ENCODE measurements at places on chromosomes 6 and 20.
A peak's percentile ranks its signal among the peaks of the same experiment; 100 is the strongest.

- DNase-seq, result no peak
Observed at GRCh38 chr20:54200487-54201267, 7.2 kb upstream of the PFDN4 start.

GRCh38 chr6:37499433-37500293, at the start of gene CCDC167:
TSS of gene CCDC167 (minus strand) at chr6:37499893. CDS start at chr6:37499863, 30 bp downstream.
- DNase-seq, result peak; percentile 99

DNA sequence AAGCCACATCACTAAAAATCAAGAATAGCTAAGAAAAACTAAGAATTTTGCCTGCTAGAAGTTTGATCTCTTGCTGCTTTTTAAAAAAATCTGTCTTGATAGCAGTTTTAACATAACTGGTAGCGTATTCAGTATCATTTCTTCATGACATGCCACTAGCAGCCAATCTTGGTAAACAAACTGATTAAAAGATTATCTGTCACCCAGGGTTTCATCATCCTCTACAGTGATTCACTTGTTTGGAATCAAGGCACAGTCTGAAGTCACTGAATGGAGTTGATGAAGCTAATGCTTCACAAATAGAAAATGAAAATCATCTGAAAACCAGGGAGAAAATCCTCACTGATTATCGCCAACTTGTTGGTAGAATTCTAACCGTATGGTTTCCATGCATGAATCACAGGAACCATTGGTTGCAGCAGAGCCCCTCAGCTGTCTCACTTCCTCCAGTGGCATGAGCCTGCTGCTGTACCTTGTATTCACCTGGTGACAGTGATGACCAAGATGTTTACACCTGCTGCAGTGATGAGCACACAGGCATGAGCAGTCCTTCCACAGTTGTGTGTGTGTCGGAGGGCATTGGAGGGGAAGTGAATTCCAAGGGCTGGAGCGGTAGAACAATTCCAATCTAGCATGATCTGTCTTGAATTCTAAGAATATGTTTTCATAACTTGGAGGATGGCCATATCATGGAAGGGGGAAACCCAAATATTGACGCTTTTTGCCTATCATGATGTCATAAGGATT, 275.0 kb downstream of the KHDC1L start:
- DNase-seq, result no peak

DNA sequence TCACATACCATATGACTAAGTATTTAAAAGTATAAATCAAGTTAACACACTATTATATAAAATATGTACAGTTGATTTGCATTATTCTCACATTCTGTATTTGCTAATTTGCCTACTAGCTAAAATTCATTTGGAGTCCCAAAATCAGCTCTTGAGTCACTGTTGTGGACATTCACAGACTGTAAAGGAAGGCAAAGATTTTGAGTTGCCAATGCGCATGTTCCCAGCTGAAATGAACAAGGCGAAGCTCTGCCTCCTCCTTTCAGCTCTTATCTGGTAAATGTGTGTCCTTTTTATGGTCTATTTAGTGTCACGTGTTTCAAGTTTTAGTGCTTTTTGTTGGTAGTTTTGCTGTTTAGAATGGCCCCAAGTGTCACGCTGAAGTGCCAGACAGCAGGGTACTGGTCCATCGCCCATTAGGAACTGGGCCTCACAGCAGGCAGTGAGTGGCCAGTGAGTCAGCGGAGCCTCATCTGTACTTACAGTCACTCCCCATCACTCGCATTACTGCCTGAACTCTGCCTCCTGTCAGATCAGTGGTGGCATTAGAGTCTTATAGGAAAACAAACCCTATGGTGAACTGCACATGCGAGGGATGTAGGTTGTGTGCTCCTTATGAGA, 87.2 kb upstream of the ADTRP start:
- no peak for DNase-seq

- no peak for DNase-seq
Observed at GRCh38 chr20:25632940-25633790, 9.4 kb upstream of the NANP start.

DNA sequence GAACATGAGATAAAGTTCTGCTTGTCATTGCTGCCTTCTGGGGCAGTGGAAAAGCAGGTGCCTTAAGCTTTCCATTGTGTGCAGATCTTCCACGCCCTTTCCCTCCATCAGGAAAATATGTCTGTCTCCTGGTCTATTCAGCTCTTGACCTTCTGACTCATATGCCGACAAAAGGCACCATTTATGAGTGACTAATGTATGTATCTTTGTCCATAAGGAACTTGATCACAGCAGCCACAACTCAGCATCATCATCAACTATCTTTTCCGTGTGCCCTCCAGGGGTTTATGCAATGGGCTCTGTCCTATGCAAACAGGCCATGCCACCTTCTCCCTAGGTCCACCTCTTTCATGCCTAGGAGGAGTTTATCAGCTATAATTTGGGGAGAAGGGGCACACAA, 102.7 kb upstream of the QKI start:
- DNase-seq, result no peak

- no peak for DNase-seq
Observed at GRCh38 chr20:49569411-49570115, 1.6 kb upstream of the PTGIS start.

GRCh38 chr20:20391115-20391514, 23.2 kb downstream of the INSM1 start:
- no peak for DNase-seq

DNA sequence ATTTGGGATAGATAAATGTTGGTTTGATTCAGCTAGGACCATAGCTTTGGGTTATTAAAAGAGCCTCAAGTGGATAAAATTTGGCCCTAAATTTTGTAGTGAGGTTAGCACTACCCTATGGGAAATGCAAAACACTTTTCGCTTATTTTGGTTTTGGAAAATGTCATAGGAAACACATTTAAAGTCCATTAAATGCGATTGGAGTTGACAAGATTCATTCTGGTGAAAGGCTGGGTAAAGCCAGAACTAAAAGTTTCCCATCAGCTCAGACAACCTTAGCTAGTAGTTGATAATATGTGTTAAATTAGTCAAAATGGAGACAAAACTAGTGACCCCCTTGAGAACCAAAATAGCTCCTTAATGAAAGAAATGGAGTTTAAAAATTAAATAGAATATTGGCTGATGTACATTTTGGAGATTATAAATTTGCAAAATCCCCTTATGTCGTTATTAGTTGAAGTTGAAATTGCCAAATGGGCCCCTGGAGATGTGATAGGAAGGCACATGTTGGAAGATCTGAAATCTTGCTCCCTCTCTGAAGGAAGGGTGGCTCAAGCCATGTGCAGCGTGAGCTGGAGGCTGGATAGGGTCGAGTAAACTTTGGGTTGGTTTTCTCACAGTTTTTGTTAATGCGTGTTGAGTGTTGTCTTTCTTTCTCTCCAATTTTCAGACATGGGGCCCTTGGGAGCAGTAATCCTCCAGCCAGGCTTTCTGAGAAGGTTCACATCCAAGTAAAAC, 72.8 kb downstream of the CD83 start:
- DNase-seq, result no peak

DNA sequence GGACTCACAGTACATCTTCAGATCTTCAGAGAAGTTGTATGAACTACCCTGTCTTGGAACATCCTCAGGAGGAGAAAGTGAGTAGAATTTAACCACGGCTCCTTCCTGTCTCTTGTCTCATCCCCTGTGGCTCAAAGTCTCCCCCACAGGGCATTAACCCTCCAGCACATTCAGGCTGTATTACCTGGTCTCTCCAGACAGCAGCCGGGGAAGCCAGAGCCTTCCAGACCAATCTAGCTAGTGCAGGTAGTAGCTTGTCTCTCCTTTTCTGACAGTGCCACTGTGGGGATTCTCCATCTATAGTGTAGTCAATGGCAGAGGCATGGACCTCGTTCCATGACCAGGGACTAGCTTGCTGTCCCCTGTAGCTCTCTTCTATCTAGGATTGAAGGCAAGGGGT, 16.9 kb upstream of the ELMO2 start:
- no peak for DNase-seq

DNA sequence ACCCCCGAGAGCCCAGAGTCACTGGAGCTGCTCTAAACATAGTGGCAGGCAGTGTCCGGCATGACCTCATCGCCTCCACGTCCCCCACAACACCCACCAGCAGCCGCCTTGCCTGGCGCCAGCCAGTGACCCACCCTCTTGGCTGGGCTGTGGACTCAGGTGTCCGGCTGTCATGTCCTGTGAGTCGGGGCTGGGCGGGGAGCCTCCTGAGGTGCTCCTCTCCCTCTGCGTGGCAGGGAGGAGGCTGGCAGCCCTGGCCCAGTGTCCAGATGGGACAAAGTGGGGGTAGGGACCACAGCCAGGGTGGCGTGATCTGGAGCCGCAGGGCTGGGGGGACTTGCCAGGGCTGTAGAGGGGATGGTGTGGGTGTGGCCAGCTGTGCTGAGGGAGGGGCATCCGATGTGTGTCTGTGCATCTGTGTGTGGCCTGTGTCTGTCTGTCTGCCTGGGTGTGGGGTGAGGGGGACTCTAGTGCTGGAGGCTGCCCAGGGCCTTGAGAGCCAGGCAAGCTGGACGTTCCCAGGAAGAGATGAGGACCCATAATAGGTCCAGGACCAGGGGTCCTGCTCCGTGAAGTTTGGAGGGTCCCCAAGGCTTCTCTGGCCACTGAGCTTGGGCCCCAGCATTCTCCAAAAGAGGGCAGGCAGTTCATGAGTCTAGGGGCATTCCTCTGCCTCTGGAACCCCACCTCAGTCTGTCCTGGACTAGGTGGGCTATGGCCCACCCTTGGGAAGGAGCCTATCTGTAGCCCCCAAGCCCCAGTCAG, 2.3 kb upstream of the SOX18 start:
- no peak for DNase-seq

DNA sequence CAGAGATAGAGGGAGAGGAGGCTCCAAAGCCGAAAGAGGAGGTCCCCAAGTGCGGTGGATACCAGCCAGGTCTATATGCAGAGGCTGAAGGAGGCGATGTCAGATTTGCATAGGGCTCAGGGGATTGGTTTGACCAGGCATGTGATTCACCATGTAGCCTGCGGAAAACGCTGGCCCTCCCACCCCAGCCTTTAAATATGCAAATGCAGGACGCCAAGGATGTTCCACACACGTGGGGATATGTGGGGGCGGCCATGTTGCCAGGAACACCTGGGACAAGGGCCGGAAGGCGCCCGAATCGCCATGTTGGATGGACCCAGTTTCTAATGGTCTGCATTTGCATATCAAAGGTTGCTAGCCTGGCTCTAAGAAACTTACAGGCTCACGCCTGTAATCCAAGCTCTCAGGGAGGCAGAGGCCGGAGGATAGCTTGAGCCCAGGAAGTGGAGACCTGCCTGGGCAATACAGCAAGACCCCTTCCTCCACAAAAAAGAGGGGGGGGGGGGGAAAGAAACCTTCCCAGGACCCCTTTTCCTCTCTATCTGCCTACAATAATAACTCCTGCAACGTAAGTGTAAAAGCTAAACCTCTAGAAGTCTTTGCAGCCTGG, 110.5 kb downstream of the TULP4 start:
- no peak for DNase-seq

DNA sequence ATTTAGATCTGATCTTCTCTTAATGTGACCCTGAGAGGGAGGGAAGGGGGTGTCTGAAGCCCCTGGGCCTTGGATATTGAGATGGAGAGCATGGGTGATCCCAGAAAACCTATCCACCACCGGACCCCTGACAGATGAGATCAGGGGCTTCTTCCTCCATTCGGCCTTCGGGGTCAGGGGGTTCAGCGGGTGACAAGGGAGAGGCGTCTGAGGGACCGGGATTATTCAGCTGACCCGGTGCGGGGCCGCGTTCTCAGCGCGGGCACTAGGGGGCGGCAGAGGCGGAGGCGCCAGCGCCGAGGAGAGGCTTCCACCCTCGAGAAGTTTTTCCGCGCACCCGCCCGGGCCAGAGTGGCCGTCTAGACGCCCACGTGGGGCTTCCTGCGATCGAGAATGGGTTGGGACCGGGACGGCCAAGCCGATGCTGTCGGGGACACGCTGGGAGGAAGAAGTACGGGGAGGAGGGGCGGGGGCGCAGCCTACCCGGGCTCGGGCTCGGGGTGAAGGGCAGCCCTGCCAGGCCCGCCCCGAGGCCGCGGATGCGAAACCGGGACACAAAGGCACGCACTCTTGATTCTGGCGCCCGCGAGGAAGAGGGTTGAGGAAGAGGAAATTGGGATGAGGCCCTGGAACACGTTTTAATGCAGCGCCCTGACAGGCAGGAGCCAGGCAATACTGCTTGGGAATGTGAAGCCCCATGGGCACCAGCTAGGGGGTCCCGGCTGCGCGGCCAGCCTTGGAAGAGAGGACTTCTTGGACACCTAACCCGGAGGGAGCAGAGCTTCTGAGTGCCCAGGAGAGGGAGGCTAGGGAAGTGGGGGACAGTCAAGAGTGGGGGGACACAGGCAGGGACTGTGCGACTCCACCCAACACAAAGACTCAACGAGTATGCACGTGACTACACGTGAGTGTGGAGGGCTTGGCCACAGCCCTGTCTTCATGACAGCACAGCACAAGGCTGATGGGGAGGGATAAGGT, 30.6 kb downstream of the COL11A2 start:
- peak; percentile 40 for DNase-seq

GRCh38 chr6:89952105-89952671, 57.9 kb downstream of the GJA10 start:
- DNase-seq, result no peak

GRCh38 chr6:150876598-150876997, 11.1 kb downstream of the MTHFD1L start:
- no peak for DNase-seq

DNA sequence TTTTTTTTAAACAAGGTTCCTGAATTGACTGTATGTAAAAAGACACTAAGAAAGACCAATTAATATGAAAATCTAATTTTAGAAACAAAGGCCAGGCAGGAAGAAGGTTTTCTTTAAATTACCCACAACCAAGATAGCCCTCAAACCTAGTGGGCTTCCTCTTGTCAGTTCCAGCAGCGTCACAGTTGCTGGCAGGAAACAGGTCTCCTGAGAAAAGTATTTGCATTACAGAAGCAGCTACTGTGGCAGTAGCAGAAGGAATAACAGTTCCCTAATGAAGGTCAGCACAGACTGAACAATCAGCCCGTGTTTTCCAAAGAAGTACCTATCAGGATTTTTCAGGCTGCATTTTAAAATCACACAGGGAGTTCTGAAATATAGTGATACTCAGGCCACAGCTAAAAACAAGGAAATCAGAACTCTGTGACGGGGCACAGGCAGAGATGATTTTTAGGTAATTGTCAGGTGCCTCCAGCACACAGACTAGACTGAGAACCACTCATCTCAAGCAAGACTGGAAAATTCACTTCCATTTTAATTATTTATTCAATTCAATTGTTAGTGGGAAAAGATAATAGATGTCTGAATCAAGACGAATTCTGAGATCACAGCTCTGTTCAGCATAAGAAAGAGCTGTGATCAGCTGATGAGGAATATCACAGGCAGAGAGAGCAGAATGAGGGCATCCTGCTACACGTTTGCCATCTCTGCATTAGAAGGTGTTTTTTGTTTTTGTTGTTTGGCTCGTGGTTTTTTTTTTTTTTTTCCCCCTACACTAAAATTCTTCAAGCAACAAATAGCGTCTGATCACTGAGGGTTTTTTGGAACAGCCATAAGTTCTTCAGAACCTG, 230.5 kb upstream of the KHDRBS2 start:
- DNase-seq, result no peak

- no peak for DNase-seq
Observed at GRCh38 chr6:105748737-105749161, 337.4 kb upstream of the PRDM1 start.

DNA sequence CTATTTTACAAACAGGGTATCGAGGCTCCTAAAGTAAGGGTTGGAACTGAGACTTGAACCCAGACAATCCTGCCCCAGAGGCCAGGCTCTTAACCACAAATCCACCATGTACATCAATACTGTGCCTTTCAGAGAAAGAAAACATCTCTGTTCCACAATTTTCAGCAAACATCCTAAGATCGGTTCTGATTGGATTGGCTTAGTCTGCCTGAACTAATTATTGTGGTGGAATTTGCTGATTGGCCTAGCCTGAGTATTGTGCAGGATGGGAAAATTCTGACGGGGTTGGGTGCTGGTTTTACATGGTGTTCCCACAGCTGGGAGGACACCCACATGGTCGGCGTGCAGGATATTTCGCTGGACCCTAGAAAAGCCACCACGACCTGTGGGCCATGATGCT, at the start of gene CLPSL1:
Gene CLPSL1 (plus strand): TSS at position 301 of the 400 bp plus-strand sequence. CDS start 92 bp downstream, at position 393.
- DNase-seq, result no peak
